ENCODE measurements at places on chromosomes 12 and 14. TPM values are rescaled to one million over a fixed set of nuclear protein-coding genes. Genes with fewer than 3 reads are reported as not detected.

The MSRB3 gene
- 8.2 TPM for total RNA-seq

The MANSC1 gene
- 0.20 TPM for total RNA-seq

The BBOF1 gene
- total RNA-seq, result 4.0 TPM

The TSPAN8 gene
- total RNA-seq, result 0.76 TPM

The KRT86 gene
- total RNA-seq, result 1.5 TPM

The NPFF gene
- not detected for total RNA-seq

The SLC24A4 gene
- not detected for total RNA-seq

The LRTM2 gene
- 0.07 TPM for total RNA-seq

The IFT81 gene
- total RNA-seq, result 9.0 TPM

The INSM2 gene
- not detected for total RNA-seq

The TNS2 gene
- total RNA-seq, result 25.7 TPM

- DNase-seq, result no peak
These were observed 1.4 kb upstream of the RDH5 start for GRCh38 chr12:55718624-55719275.

DNA sequence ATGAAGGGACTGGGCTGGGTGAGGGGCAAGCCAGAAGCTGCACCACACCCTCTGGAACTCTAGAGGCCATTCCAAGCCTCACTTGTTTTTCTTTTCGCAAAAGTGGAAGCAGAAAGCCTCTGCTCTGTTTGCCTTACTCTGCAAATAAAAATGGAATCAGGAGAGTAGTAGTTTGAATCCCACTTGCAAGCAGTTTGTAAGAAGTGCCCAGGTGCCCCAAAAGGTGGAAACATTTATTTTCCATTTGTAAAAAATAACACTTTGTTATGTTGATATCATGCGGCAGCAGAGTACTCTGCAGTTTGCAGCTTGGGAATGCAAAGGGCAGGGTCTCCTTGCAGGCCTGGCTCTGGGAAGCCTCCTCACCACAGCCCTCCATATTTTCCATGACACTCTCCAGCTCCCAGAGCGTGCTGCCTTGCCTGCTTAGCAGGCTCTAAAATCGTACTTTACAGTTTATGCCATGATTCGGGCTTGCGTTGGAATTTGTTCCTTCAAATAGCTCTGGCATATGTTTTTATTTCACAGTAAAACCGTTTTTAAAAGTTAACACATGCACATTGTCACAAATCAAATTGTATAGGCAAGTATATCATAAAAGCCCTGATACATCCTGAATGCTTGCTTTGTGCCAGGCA, 20.0 kb downstream of the TUNAR start:
- no peak for DNase-seq

DNA sequence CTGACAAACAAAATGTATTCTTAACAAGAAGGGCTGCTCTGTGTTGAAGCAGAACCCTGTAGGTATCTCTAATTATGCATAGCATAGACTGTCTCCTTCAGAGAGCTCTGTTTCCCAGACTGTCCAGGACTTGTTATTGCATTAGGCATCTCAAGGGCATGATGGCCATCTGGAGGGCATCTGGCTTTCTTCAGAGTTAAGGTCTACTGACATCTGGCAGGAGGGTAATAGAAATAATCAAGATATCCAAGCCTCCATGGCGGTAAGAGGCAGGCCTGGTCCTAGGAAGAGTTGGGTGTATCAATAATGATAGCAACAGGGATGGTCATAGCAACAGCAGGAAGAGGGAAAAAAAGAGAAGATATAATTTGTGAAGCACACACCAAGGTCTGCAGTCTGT, 161.2 kb downstream of the TTC8 start:
- DNase-seq, result no peak

GRCh38 chr12:28939427-28939826, 209.7 kb upstream of the FAR2 start:
- DNase-seq, result no peak

- DNase-seq, result no peak
These were observed 180.6 kb downstream of the SLC15A4 start for GRCh38 chr12:128643155-128643554.

DNA sequence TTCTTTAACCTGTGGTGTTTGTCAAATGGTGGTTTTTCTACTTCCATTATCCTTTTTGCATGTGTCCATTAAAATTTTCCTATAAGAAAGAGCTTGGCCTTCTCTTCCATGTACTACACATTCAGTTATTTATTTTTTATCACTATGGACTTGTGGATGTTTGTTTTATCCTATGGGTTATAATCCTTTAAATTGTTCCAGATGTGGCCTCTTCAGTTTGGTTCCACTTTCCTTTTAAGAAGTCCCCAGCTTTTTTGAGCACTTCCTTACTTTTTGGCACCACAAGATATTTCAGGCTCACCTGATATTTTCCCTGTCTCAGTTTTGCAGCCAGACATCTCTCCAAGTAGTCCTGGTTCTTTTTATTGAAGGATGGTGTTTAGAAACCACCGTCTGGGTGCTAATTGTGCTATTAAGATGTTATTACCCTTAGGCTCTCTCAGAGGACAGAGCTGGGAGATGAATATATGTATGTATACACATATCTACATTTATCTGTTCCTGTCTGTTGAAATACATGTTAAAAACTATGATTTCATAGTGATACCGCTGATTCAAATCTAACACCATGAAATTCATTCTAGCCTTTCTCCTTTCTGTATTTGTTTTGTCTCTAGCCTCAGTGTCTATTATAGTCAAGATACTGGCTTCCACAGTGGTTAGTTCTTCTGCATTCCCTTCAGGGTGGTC, 408.5 kb upstream of the RGS6 start:
- no peak for DNase-seq

DNA sequence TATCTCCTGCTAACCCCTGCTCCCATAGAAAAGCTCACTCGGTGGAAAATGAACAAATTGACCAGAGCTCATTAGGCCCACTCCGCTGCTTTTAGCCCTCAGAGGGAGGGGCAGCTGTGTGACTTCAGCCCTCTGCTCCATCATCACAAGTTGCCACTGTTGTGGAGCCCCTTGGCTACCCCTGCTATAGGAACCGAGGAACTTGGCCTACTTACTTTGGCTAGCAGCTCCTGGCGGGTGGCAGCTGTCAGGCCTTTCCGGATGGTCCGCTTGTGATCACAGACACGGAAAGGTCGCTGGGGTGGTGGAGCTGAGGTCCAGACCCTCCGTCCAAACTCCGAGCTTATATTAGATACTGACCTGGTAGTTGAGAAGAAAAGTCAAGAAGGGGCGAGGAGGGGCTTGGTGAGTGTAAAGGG, 612 bp downstream of the CIDEB start:
- no peak for DNase-seq

DNA sequence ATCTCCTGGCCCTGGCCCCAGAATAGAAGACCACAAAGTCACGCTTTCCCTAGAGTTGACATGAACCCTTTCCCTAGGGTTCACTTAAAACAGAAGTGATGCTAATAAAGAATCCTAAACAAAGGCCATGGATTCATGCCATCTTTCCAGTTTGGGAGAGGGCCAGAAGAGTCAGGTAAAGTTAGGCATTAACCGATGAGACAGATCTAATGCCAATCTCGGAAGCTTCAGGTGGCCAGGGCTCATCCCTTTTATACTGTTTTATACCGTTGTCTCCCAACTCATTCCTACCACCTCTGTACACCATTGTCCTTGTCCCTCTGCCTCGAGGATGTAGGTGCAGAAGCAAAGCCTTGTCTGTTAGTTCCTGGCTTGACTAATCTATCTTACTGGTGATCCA, 22.8 kb upstream of the ACTR10 start:
- DNase-seq, result no peak

GRCh38 chr12:6768990-6769389, 2.8 kb downstream of the PTMS start:
- no peak for DNase-seq

GRCh38 chr12:22499445-22499844, 44.9 kb downstream of the C2CD5 start:
- DNase-seq, result no peak

DNA sequence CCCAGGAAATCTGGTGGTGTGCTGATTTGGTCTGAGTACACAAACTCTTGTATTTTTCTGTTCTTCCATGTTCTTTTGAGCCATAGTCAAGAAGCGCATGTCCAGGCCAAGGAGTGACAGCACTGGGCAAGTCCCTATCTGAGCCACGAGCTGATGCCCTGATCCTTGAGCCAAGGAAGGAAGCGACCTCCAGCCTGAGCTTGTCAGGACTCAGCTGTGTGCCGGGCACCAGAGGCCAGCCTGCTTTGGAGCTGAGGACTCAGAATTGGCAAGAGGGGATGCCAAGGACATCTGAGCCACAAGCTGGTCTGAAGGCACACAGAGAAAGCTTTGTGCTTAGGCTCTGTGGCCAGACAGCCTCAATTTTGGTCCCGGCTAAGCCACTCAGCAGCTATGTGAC, 52.6 kb downstream of the GALNT16 start:
- DNase-seq, result no peak

GRCh38 chr14:101456246-101457175, 104.8 kb upstream of the DIO3 start:
- DNase-seq, result no peak

- DNase-seq, result no peak
These were observed 610.9 kb downstream of the RERGL start for GRCh38 chr12:17478908-17479673.

DNA sequence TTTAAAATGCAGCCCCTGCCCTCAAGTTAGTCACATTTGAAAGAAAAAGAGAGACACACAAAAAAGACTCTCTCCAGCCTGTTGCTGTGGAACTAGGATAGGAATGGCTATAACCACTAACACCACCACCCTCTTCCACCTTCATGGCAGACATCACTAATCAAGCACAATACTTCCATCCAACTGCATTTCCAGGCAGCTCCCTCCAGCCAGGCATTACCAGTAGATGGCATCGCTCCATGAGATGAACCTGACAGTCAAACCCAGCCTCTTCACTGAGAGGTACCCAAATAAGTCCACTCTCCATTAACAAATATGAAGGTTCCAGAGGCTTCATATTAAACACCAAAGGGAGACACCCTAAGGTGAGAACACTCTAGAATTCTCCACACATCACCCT, 24.4 kb downstream of the SLC8B1 start:
- no peak for DNase-seq

DNA sequence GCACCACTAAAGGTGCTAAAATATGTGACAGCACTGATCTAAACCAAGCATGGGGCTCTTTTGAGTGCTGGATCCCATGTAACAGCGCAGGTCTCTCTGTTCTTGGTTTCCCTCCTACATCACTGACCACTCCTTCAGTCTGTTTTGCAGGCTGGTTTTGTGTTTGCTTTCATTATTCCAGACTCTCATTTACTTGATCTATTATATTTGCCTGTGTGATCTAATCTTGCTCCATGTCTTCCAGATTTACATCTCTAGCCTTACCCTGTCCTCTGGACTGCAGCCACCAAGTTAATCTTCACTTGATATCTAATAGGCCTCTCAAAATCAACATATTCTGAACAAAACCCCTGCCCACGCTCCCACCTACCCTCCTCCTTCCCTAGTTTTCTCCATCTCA, 8.6 kb downstream of the GLIPR1 start:
- DNase-seq, result no peak

DNA sequence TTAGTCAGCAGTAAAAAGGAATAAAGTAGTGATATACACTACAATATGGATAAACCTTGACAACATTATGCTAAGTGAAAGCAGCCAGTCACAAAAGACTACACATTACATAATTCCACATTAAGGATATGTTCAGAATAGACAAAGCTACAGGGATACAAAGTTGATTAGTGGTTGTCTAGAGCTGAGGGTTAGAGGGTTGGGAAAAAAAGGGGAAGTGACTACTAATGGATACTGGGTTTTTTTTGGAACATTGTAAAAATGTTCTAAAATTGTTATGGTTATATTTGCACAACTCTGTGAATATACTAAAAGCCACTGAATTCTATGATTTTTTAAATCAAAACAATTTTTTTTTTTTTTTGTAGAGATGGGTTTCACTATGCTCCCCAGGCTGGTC, 4.8 kb upstream of the NGDN start:
- no peak for DNase-seq

DNA sequence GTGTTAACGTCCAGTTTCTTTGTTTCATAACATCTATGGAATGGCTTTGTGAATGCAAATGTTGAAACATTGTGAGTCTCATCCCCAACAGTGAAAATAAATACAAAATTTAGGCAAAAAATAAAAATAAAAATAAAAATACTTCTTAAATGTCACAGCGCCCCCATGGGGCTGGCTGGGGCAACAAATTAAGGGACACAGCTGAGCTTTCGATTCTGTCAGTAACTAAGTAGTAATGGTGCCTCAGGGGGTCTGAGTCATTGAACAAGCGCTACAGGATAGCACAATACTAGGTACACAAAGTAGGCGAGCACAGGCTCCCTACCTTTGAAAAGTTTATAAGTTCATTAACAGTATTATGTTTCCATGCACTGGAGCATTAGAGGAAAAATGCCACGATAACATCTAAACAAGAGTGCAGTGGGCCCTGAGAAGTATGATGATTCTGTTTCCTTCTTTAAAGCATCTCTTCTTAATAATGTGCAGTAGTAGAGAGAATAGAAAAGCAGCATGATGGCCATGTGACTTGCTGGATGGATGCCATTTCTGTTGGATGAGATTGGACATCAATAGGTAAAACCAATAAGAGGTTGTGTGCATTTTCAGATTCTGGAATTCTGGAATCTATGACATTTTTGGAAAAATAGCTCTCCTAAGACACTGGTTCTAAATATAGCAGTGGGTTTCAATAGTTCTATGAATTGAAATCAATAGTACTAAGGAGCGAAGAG, 667.2 kb downstream of the DIO2 start:
- DNase-seq, result no peak

GRCh38 chr12:58434726-58435125, 485.6 kb downstream of the LRIG3 start:
- no peak for DNase-seq

DNA sequence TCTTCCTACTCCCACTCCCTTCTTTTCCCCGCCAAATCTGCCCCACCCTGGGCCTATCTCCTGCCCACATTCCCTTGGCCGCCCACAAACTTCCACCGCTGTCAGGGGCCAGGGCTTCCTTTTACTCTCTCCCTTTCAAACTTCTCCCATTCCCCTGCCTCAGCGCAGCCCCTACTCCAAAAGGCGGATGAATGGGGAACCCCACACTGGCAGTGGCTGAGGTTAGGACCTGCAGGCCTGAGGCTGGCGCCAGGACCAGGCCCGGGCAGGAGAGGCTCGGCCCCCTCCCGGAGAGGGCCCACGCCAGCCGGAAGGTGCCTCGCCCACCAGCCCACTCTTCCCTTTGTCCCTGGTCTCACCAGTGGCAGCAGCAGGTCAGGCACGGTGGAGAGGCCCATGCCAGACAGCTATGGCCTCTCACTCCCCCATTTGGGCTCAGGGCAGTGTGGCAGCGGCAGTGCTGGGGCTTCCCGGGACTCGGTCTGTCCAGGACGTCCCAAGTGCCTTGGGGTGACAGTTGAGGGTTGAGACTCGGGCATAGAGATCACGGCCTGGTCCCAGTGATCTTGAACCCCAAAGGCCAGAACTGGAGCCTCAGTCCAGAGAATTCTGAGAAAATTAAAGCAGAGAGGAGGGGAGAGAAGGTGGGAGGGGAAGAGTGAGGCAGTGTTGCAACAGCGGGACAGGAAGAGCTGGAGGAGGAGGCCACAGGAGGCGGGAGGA, at the start of gene TNFRSF1A:
Gene TNFRSF1A, minus strand, starts transcription at position 660 of the 723 bp plus-strand sequence. Its CDS starts 262 bp downstream, at position 398.
- DNase-seq, result no peak

Measured in HCT116 (cell line).